ENCODE measurements at places on chromosomes 1 and 21.

- DNase-seq, result no peak
Observed at GRCh38 chr1:170241266-170241851, 95.6 kb downstream of the NTMT2 start.

- no peak for DNase-seq
Observed at GRCh38 chr1:6200188-6200809, 904 bp upstream of the RPL22 start.

DNA sequence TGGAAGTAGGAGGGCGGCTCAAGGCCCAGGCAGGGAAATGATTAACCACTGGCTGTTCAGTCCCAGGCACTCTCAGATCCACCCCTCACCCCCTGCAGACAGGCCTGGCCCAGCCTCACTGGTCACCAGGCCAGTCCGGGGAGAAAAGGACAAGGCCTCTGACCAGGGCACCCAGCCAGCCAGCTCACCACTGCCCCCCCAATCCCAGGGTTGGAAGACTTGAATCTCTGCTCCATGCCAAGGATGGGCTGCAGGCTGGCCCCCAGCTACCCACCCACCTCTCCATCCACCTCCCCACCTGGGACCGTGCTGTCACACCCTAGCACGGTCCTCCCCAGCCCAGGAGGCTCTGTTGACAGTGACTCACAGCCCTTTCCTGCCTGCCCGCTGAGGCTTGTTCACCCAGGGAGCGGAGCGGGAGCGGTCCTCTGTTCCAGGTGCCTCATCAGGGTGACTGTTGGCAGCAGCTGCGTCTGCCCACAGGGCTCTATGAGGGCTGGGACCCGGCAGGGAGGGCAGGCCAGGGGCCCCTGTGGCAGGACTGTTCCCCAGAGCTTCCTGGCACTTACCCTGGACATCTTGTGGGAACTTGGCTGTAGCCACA is 2.2 kb downstream of the LAD1 start:
- DNase-seq, result no peak

- no peak for DNase-seq
Observed at GRCh38 chr1:60896701-60897363, 185.5 kb upstream of the NFIA start.

GRCh38 chr1:154990276-154990675 is 3.1 kb upstream of the LENEP start:
- no peak for DNase-seq

GRCh38 chr1:52748119-52748518 is 21.9 kb downstream of the ZYG11B start:
- DNase-seq, result no peak

DNA sequence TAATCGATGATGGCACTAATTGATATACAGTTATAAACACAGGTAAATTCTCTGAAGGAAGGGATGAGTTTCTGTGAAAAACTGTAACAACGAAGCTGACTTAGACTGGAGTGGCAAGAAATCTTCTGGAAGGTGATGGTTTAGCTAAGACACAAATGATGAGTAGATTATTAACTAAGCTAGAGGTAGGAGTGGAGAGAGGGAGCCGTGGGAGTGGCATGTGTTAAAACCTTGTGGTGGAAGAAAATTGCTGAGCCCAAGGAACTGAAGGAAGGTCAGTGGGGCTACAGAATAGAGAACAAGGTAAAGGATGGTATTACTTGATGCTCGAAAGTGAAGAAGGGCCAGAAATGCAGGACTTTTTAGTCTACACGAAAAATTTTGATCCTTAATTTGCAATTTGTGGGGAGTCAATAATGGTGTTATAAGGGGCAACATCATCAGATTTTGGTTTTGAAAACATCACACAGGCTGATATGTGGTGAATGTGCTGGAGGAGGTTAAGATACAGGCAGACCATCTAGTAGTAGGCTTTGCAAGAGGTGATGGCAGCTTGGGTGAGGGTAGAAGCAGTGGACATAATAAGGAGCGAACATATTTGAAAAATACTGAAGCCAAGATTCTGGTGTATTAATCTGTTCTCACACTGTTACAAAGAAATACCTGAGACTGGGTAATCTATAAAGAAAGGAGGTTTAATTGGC is 93.8 kb downstream of the S1PR1 start:
- no peak for DNase-seq

DNA sequence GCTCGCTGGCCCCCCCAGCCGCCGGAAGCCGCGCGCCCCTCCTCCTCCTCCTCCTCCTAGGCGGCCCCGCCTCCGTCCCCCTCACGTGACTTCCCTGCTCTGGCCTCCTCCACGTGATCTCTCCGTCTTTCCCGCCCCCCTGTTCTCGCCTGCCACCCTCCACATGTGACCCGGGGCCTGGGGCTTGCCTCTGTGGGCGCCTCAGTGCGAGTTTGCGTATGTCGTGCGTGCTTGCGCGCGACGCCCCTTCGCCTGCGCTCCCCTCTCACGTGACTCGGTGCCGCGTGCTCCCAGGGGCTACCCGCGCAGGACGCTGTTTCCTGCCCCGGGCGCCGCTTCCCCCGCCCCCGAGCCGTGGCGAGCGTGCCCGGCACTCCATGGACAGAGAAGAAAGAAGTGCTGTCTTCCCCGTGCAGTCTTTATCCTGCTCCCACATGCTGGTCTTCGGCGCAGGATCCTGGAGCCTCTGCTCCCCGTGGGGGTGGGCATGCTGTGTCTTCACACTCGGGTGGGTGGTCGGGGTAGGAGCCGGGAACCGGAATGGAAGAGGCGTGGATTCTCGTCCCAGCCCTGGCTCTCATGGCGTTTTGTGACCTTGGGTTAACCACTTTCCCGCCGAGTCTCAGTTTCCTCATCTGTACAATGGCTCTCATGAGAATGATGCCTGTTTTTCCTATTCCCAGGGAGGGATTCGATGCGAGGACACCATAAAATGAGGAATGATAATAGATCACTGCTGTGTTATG is 431 bp upstream of the UBE2Q1 start:
- DNase-seq, result peak; percentile 100

- DNase-seq, result no peak
Observed at GRCh38 chr1:25770541-25771220, 29.3 kb upstream of the SELENON start.

DNA sequence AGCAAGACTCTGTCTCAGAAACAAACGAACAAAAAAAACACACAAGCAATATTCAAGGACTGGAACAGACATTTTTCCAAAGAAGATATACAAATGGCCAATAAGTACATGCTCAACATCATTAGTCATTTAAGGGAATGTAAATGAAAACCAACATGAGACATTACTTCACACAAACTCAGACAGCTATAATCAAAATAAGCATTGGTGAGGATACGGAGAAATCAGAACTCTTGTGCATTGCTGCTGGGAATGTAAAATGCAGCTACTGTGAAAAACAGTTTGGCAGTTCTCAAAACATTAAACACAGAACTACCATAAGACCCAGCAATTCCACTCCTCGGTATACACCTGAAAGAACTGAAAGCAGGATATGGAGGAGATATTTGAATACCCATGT is 15.4 kb downstream of the NOL9 start:
- no peak for DNase-seq

- no peak for DNase-seq
Observed at GRCh38 chr1:201706109-201706508, 122.8 kb upstream of the IPO9 start.

- peak; percentile 39 for DNase-seq
Observed at GRCh38 chr1:205458777-205459566, 3.1 kb upstream of the BLACAT1 start.

DNA sequence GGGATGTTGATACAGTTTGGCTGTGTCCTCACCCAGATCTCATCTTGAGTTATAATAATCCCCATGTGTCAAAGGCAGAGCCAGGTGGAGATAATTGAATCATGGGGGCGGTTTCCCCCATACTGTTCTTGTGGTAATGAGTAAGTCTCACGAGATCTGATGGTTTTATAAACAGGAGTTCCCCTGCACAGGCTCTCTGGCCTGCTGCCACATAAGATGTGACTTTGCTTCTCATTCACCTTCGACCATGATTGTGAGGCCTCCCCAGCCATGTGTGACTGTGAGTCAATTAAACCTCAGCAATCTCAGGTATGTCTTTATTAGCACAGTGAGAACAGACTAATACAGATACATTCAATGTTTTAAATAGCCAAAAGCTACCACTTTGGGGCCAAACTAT is 41.1 kb downstream of the SLC35F3 start:
- no peak for DNase-seq

DNA sequence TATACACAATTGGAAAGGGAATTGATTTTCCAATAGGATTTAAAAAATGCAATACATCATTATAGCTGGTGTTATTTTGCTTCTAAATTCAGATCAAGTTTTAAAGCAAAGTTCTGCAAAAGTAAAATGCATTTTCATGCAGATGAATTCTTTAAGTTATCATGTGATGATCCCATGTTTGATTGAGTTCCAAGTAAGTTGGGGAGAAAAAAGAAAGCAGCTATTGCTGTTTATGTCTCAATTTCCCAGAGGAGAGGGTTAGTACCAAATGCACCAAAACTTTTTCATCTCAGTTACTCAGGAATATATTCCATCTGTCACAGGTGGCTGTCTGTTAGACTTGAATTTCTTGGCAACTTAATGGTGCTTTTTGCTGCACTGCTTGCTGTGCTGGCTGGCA is 29.7 kb downstream of the HSPA13 start:
- DNase-seq, result no peak

DNA sequence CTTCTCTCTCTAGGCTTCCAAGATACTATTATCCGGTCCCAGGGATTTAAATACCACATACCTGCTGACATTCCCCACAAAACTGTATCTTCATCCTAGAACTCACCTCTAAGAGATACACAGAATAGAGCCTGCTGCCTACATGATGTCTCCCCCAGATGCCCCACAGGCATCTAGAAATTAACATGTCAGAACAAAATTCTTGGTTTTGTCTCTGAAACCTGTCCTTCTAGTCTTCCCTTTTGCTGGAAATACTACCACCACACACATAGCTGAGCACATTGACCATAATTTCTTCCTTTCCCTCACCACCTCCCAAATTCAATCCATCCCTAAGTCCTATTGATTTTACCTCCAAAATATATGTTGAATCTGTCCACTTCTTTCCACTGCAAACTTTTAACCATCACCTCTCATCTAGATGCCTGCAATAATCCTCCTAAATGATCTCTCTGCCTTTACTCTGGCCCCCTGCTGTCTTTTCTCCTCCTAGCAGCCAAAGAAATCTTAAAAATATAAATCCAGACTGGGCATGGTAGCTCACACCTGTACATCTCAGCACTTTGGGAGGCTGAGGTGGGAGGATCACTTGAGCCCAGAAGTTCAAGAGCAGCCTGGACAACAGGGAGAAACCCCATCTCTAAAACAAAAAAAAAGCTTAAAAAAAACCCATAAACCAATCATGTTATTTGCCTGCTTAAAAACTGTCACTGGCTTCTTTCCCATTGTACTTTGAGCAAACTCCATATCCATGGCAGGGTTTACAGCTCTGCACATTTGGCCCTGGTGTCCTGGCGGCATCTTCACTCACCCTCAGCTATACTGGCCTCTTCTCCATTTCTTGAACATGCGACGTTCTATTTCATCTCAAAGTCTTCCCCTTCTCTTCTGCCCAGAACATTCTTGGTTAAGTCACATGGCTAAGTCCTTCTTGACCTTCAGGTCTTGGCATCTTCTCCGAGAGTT is 6.2 kb upstream of the FAM76A start:
- DNase-seq, result no peak

GRCh38 chr1:41387667-41388091 is 26.4 kb downstream of the FOXO6 start:
- DNase-seq, result no peak

All from GDM1 (cell line).